ENCODE measurements at places on chromosomes 6 and 20. TPM values are rescaled to one million over a fixed set of nuclear protein-coding genes. Genes with fewer than 3 reads are reported as not detected.

PGM3 gene
- 13.9 TPM for total RNA-seq

ARFGEF3 gene
- 7.1 TPM for total RNA-seq

RBM38 gene
- total RNA-seq = 14.2 TPM

FAM162B gene
- 1.4 TPM for total RNA-seq

ANKS1A gene
- 34.6 TPM for total RNA-seq

PROKR2 gene
- total RNA-seq = not detected

OR5V1 gene
- not detected for total RNA-seq

CST7 gene
- total RNA-seq = 0.97 TPM

GPLD1 gene
- 28.9 TPM for total RNA-seq

ALDH5A1 gene
- 15.9 TPM for total RNA-seq

ASIP gene
- not detected for total RNA-seq

CST2 gene
- total RNA-seq = not detected

NHLRC1 gene
- total RNA-seq = 4.9 TPM

PKHD1 gene
- total RNA-seq = 0.52 TPM

SLC52A3 gene
- total RNA-seq = 2.2 TPM

CGA gene
- not detected for total RNA-seq

GATA5 gene
- 2.1 TPM for total RNA-seq

PRRT1 gene
- total RNA-seq = 2.1 TPM
